ENCODE measurements at places on chromosomes 3 and 15. TPM values are rescaled to one million over a fixed set of nuclear protein-coding genes. Genes with fewer than 3 reads are reported as not detected.

Gene SYNPR
- total RNA-seq = not detected

Gene SHC4
- total RNA-seq = 21.3 TPM

Gene SATB1
- 4.0 TPM for total RNA-seq

Gene SLC28A2
- not detected for total RNA-seq

Gene CHSY1
- total RNA-seq = 23.0 TPM

Gene ZDHHC3
- total RNA-seq = 55.0 TPM

Measured in SK-MEL-5 (cell line).